ENCODE measurements at places on chromosomes 7 and 10. TPM values are rescaled to one million over a fixed set of nuclear protein-coding genes. Genes with fewer than 3 reads are reported as not detected.
A peak's percentile ranks its signal among the peaks of the same experiment; 100 is the strongest.

Gene JCAD
- total RNA-seq = 26.1 TPM

DNA sequence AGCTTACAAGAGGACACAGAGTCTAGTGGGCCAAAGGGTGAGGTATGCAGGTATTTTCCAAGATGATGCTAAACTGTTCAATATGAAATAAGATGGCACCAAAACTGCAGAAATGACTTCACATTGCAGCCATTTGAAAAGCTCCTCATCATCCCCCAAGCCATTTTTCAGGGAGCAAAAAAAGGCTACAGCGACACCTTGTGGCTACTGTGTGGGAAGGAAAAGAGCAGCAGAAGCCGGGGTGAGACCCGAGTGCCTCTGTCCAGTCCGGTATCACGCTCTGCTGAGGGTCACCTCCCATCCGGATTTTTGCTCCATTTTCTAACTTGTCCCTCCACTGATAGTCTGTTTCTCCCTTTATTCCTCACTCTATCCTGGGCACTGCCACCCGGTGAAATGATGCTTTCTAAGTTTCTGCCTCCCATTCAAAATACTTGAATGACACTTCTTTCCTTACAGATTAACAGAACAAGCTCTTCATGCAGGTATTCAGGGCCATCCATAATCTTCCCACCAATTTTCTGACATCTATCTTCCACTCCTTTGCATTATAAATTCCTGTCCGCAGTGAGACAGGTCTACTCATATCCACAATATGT, 220.2 kb downstream of the DGKI start:
- peak; percentile 62 for DNase-seq

GRCh38 chr7:129334473-129334872, 99.8 kb upstream of the STRIP2 start:
- no peak for DNase-seq

- DNase-seq = no peak
Measured at GRCh38 chr10:82867056-82867455, 992.1 kb downstream of the NRG3 start.

DNA sequence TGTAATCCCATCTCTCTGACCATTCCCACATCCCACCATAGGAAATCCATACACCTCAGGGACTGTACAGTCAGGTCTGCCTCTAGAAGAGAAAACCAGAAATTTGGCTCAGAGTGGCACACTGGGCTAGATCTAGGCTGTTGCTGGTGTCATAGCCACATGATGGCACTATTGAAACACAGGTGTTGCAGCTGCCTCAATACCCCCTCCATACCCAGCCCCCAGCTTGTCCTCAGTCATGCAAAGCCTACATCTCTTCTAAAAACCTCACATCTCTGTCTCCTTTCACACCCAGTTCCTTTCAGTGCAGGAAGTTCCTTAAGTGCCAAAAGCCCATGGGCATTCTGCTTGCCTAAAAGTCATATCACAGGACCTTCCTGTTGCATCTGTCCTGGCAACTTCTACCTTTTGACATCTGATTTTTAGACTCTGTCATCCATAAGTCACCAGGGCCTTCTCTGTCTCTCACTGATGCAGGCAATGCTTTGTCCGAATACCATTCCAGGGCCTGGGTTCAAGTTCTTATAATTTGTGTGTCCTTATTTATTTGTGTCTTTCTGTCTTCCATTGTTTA, 27.0 kb upstream of the HIBADH start:
- no peak for DNase-seq

DNA sequence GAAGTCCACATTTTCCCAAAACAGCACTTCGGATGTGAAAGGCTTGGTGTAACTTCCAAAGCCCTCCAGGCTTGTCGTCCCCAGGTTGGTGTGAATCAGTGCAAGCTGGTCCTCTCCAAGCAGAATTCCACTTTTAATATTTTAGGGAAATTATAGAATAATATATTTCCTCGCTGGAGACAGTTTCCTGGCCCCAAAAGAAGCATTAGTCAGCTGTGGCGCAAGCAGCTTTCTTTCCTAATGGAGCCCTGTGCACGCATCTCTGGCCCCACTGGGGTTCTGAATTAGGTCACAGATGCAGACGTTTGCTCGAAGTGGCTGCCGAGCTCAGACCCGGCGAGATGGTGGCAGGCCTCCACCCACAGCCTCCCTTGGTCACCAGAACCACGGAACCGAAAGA, 33.3 kb upstream of the MNX1 start:
- no peak for DNase-seq

GRCh38 chr7:83162402-83163256, at the start of gene PCLO:
Gene PCLO (minus strand): TSS chr7:83162884. CDS start chr7:83162592, 292 bp downstream.
- DNase-seq = peak; percentile 86

- no peak for DNase-seq
Measured at GRCh38 chr10:97901381-97901780, 51.7 kb downstream of the GOLGA7B start.

DNA sequence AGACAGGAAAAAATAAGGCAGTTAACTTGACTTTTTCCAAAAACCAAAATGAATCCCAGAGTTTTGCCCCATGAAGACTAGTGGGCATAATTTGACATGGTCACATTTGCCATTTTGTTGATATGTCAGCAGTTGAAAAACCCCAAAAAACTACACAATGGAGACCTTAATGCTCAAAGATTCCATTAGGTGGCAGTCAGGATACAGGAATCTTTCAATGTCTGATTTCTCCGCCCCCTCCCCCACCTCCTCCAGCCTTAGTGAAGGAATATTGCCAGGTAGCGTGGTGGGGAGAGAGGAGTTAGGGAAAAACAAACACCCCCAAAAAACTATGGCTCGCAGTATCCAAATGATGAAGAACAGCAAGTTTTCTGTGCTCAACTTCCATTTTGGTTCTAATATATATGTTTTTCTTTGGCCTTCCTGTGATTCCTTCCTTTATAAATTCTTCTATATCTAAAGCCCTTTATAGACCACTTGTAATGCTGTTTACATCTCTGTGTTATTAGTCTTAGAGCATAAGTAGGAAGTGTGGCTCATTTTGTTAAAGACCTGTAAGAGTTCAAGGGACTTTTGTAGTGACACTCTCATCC, 6.7 kb upstream of the SMNDC1 start:
- peak; percentile 75 for DNase-seq

GRCh38 chr7:36420307-36420706, 30.6 kb downstream of the ANLN start:
- no peak for DNase-seq

Gene OR2AE1
- not detected for total RNA-seq
